ENCODE measurements at places on chromosomes 13 and 19. TPM values are rescaled to one million over a fixed set of nuclear protein-coding genes. Genes with fewer than 3 reads are reported as not detected.

Gene IL12RB1
- 25.6 TPM for total RNA-seq

DNA sequence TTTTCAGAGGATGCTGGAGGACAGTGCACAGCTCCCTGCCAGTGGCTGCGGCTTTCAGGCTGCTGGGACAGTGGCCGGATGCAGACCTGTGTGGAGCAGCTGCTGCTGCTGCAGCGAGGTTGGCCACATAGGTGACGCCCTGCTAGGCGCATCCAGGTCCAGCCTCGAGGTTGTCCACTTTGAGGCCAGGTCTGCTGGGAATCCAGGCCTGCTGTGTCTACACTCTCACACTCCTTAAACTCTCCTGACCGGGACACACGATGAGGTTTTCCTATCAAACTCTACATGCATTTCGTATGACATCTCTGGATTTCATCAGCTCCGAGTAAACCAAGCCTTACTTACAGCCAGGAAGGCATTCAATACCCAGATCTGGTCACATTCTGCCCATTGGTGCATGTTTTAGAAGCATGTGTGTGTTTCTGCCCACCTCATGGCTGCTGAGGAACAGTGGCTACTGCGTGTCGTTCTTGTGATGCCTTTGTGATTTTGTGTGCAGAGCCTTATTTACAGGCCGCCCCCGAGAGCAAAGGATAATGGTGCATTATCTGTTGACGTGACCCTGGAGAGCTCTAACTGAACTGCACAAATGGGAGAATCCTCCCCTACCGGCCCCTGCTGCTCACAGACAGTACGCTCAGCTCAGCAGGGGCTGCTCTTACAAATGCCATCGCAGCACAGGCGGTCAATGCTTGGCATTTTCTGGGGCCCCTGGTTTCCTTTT, 12.3 kb upstream of the MCF2L start:
- DNase-seq: no peak
- no peaks in the 10 kb centered on the region for H3K36me3 ChIP-seq
- no peaks in the 10 kb centered on the region for H3K4me1 ChIP-seq

- no peaks in the 10 kb centered on the region for H3K36me3 ChIP-seq
- peaks cover 10% of the 10 kb centered on the region for H3K4me1 ChIP-seq
- DNase-seq: no peak
- H3K4me3 ChIP-seq: no peak overlapping the region
- peaks cover 8% of the 10 kb centered on the region for H3K27me3 ChIP-seq
- H3K27ac ChIP-seq: no peak overlapping the region
Measured at GRCh38 chr13:44312834-44313551, 60.6 kb upstream of the SERP2 start.

DNA sequence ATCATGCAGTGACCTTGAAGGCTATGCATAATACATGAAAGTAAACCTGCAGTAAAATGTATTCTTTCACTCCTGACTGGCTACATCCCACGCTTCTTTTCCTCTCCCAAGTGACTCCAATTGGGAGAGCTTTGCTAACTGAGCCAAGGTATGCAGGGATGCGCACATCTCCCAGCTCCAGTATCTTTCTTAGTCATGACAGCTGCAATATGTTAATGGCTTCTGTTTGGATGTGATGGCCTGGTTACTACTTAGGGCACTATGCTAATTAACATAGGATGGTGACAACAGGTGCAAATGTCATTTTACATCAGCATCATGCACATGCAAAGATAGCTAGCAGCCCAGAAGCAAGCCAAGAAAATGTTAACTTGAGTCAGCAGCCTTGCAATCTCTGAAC, 134.7 kb downstream of the POU4F1 start:
- H3K4me3 ChIP-seq: no peak overlapping the region
- peaks cover 3% of the 10 kb centered on the region for H3K27me3 ChIP-seq
- H3K27ac ChIP-seq: no peak overlapping the region

Data from activated CD8-positive, alpha-beta T cell treated with anti-CD3 and anti-CD28 coated beads for 36 hours (primary cell).